Lung (tissue), 17 donors: ENCODE measurements at places on chromosomes 1 and 21.
A peak's percentile ranks its signal among the peaks of the same experiment; 100 is the strongest.

DNA sequence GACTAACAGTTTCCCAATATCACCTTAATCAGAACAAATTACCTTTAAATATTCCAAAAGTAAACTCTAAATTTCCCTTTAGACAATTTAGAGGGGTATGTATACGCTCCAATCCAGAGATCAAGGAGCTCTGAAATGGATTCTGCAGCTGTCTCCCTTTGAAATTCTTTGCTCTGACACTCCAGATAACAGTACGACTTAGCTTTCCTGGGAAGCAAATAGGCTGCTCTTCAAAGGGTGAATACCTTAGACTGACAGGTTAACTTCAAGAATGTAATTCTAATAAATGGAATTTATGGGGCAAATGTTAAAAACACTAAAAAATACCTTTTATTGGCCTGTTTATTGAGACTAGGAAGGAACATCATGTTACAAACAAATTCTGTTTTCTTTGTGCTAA lies 357.2 kb downstream of the USP25 start:
- no peak for DNase-seq

- DNase-seq, result no peak
These were observed 17.2 kb downstream of the CASZ1 start for GRCh38 chr1:10779201-10779600.

- no peak for DNase-seq
These were observed 340.6 kb downstream of the SRGAP2C start for GRCh38 chr1:121525355-121525754.

DNA sequence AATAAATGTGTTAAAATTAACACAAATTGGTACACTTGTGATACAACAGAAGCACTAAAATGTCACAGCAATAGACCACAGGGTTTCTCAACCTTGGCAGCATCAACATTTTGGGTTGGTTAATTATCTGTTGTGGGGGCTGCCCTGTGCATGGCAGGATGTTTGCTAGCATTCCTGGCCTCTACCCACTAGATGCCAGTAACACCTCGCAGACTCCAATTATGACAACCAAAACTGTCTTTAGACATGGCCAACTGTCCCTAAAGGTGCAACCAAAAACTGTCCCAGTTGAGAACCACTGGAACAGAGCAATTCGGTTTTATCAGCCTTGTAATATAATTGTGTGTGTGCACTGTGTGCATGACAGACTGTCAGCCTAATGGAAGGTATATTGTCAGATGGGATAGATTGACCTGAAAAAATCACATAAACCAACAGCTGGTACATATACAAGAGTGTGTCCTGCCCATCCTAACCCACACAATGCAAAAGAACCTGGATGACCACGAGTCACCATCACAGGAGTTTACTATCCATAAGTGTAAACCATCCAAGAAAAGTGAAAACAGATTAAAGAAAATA lies 13.5 kb upstream of the ERG start:
- DNase-seq, result no peak

- DNase-seq, result no peak
These were observed 336.2 kb upstream of the ESRRG start for GRCh38 chr1:217059401-217059800.

- no peak for DNase-seq
These were observed 54.5 kb downstream of the PAPPA2 start for GRCh38 chr1:176517484-176517883.

- no peak for DNase-seq
These were observed 226.9 kb upstream of the IRF2BP2 start for GRCh38 chr1:234836776-234837357.

GRCh38 chr1:201543871-201544642 lies 5.1 kb downstream of the NAV1 start:
- no peak for DNase-seq

GRCh38 chr1:203127666-203128430 lies at the start of gene ADORA1:
Gene ADORA1, plus strand, starts transcription at chr1:203127726. Its CDS starts 1,116 bp downstream, at chr1:203128842.
- DNase-seq, result peak; percentile 73

DNA sequence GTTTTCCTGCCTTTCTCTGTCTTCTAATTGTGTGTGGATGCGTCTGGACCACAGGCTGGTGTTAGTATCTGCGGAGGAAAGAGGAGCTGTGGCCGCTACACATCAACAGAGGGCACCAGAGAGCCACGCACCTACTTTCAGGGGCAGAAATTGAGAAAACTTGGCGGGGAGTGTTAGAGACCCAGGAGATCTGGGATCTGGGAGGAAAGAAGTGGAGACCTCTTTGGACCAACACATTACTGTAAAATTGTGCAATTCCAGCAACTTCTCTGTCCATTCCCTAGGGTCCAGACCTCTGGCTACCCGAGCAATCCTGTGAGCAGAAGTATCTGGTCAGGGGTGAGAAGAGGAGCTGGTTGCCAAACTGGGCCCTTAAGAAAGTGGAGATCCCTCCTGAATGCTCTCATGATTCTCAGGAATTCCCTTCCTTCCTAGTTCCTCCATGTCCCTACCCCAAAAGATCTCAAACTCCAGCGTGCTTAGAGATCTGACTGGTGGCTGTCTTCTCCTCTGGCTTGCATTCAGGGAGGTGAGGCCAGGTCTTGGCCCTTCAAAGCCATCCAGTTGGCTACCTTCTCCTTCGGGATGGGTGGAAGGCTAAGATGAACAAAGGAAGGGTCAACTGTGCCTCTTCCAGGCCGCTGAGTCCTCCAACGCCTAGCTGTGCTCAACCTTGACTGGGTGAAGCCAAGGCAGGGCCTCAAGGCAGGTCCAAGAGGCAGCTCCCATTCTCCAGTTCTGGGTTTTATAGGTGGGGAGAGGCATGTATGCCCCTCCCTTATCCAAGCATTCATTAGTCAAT lies 1.2 kb upstream of the KIRREL1 start:
- peak; percentile 85 for DNase-seq

DNA sequence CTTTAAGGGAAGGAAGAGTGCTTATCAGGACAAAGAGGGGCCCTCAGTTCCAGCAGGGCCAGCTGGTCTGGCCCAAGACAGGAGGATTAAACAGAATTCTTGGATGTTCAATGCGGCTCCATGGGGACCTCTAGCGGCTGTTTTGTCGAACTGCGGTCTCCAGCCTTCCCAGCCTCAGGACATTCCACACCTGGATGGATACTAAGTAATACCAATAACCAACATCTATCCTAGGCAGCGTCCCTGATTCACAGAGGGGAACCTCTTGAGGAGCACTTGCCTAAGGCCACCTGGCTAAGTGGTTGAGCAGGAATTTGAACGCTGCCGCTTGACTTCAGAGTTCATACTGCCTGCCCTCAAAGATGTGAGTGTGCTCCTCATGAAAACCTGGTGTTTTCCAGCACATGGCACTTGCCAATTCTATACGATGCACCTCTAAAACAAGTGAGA lies 15.5 kb upstream of the CD247 start:
- DNase-seq, result peak; percentile 81

DNA sequence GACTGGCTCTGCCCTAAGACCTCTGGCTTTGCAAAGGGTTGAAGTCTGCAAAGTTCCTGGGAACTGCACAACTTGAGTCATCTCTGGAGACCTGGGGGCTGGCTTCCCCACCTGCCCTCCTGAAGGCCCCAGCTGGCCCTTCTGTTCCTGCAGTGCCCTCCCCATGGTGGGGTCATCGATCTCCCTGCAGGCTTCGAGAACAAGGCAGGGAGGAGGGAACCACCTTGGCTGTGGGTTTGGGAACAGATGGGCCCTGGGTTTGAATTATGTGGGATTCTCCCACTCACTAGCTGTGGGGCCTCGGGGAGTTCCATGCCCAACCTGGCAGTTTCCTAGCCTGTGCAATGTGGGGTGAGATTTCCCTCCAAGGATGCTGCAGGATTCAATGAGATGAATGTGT lies 310.2 kb downstream of the PTPRU start:
- DNase-seq, result no peak

GRCh38 chr1:34736692-34737091 lies 18.2 kb upstream of the GJB5 start:
- DNase-seq, result no peak

DNA sequence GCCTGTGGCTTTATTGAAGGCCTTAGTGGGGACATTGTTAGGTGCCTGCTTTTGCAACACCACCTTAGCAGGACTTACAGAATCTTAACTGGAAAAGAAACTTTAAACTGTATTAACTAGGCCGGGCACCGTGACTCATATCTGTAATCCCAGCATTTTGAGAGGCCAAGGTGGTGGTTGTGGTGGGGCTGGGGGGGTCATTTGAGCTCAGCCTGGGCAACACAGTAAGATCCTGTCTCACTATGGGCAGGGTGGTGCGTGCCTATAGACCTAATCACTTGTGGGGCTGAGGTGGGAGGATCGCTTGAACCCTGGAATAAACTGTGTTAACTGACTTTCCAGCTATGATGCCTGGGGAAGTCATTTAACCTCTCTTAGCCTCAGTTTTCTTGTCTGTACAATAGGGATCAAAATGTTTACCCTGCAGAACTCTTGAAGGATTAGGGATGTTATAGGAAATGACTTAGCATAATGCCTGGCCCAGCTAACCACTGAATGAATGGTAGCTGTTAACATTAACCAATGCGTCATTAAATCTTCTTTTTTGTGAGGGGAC lies 39.5 kb downstream of the IER5 start:
- no peak for DNase-seq

DNA sequence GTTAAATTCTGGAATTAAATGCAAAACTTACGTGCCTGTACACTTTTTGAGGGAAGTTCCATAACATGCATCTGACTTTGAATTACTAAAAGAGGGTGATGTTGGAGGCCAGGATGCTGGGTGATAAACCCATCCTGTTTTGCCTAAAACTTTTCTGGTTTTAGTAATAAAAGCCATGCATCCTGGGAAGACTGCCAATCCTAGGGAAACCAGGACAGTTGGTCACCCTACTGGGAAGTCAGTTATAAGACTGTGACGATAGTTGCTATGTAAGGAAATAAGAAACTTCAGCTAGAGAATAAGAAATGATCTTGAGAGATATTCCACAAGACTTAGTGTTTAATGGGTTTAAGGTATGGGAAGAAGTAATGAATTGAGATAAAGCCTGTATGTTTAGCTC lies 336.6 kb upstream of the LYPLAL1 start:
- no peak for DNase-seq

DNA sequence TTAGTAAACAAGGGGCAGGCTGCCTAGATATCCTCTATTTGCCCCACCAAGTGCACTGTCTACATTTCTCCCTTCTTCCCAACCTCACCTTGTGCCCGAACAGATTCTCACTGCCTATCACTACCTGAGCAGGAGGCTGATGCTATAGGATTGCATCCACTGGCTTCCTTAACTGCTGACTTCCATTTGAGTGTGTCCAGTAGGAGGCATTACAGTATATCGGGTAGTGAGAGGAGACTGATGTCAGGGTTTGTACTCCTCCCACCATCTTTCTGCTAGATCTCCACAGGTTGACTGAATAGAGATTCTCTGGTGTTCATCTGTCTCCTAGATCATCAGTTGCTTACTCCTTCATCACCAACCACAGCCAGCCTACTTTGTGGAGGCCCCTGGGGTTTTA lies 796.3 kb downstream of the LRRIQ3 start:
- DNase-seq, result no peak

DNA sequence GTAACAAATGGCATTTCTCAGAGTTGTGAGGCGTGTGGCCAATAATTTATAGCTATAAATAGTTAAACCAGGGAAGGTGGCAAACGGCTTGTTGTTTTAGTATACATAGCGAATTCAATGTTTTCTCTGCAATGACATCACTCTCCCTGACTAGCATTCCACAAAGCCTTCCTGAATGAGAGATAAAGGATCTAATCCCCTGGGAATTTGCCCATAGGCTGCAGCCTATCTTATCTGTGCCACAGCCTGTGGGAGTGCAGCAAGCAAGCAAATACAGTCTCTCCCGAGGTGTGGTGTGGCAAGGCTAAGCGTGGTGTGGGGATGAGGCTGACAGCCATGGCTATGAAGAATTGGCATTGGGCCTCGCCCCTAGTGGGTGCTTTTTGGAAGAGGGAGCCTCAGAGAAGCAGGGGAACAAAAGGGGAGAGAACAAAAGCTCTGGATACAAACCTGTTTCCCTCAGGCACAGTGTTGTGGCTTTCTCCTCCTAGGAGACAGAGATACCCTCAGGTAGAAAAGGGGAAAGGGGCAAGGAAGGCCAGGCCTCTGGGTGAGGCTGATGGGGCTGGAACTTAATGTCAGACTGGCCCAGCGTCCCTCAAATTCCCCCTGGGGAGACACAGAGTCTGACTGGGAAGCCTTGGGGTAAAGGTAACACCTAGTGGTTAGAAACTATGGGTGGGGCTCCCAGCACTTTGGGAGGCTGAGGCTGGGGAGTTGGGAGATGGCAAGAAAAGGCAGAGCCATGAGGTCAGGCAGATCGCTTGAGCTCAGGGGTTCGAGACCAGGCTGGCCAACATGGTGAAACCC lies 8.9 kb downstream of the TAGLN2 start:
- peak; percentile 55 for DNase-seq
